Stimulated activated CD4-positive, alpha-beta T cell treated with anti-CD3 and anti-CD28 coated beads, Interleukin-12 subunit alpha, Interleukin-12 subunit beta, amount 100 ng/mL, for 4 hours (primary cell): ENCODE measurements at places on chromosomes 1 and 21.

DNA sequence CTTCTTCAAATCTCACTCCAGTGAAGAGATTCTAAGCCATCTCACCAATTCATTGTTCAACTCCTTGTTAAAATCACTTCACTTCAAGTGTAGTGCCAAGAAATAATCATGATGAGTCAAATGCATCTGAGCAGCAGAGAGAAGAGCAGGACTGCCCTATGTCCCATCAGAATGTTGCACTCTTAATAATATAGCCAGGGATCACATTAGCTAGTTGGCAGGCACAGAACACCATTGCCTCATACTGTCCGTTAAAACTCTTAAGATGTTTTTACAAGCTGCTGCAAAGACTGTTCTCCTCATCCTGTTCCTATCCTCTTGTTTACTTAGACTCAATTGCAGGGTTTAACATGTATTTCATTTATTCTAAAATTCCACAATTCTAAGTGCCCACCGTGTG, 432.9 kb downstream of the PLPP3 start:
- DNase-seq, result no peak

DNA sequence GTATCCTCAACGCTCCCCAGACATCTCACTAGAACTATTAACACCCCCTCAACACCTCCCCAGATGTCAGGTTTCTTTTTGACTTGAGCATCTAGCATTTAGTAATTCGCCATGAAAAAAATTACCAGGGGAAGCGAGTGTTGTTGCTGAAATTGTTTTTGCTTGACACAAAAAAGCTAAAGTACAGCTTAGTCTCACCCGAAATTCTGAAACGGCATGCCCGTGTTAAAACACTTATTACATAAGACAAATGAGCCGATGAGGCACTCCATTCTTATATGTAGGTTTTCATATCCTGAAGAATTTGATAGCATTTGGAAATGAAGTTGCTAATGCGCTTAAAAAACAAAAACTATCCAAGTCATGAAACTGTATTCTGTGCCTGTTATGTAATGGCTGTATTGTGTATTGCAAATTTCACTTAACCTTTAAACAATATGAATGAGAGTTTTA, 1.3 kb upstream of the NRIP1 start:
- DNase-seq, result no peak

DNA sequence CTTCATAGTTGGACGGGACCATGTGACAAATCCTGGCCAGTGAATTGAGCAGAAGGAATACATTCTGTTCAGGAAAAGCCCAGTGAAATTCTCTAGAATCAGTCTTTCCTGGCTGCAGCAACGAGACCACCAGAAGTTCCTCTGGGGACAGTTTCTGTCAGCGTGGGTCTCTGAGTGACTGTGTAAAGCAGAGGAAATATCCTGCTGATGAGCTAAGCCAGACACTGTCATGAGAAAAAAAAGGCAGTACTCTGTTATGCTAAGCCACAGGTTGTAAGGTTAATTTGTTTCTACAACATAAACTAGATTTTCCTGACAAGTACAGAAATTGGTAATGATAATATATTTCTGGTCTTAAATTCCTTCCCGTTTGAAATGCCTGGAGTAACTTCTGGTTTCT, 664.4 kb downstream of the LMO4 start:
- no peak for DNase-seq

DNA sequence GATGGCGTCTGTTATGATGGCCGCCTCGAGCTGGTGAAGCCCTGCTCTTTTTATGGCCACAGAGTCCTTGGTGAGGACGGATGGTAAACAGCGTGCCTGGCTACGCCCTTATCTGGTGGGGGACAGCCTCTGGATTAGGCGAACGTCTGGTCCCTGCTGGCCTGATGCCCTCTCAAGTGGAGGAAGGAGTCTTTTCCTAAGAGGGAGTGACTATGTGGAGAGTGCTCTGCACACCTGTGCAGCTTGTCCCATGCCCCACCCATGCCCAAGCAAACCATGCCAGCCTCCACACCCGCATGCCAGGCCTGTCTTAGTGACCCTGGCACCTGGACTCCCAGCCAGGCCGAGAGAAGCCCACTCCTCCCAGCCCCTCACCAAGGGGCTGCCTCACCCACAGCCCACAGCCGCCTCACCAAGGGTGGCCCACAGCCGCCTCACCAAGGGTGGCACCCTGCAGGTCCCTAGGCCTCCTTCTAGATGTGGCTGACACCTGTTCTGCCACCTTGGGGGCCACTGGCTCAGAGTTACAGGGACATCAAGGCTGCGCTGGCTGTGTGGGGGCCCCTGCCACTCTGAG, 40.2 kb downstream of the WNT9A start:
- no peak for DNase-seq

DNA sequence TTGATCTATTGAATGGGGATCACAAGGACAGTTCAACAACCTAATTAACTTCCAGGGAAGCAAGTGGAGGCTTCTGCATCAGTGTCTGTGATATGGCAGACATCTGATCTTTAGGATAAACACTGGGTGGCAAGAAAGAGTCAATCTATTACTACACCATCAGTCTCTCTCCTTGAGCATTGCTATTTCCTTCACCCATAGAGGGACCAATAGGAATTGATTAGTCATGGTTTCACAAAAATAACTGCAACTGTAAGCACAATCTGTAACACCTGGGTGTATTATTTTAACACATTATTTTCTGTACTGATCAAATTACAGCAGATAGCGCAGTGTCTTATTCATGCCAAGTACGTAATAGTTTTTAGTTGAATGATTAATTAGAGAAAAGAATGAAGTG, 50.3 kb downstream of the USP24 start:
- no peak for DNase-seq

GRCh38 chr1:92655197-92655801, 129.6 kb downstream of the EVI5 start:
- DNase-seq, result no peak

- DNase-seq, result no peak
Observed at GRCh38 chr1:33875862-33876261, 12.0 kb downstream of the HMGB4 start.

DNA sequence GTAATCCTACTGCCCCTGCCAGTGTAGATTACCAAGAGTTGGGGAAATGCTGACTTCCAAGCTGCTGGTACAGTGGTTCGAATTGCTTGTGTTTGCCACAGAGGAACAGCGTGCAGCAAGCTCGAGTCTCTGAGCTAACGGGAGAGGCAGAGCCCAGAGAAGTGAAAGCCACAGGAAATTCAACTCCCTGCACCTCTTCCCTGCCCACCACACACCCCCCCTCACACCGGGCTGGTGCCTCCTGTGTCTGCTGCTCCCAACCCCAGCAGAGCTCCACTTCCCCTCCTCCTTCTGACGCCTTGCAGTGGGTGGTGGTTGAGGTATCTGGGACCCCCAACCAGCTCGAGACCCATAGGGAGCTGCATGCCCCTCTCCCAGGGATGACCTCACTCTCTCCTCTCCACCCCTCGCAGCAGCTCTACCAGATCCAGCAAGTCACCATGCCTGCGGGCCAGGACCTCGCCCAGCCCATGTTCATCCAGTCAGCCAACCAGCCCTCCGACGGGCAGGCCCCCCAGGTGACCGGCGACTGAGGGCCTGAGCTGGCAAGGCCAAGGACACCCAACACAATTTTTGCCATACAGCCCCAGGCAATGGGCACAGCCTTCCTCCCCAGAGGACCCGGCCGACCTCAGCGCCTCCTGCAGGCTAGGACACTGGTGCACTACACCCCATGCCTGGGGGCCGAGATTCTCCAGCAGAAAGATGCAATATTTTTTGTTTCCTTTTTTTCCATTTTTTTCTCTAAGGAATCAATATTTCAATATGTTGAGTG, 13.1 kb upstream of the KCNQ4 start:
- DNase-seq, result no peak

DNA sequence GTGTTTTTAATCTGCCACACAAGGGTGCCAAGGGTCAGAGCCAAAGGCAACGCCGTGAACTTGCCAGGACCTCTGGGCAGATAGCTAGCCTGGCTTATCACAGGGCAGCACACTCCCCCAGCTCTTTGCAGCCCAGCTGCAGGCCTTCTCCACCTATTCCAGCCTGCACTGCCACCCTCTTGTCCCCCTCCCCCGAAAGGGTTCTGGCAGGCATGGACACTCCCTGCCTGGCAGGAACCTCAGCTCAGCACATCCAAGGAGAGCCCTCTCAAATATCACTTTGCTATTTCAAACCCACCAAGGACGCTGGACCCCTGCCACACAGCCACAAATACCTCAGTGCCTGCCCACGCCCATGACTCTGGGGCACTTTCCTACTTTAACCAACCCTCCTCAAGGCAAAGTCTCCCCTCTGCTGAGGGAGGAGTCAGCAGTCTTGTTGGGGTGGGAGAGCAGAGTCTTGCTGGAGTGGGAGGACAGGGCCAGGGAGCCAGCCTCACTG, 9.1 kb downstream of the SSBP3 start:
- DNase-seq, result no peak

- no peak for DNase-seq
Observed at GRCh38 chr1:207034208-207034607, 1.7 kb upstream of the C1orf116 start.

- no peak for DNase-seq
Observed at GRCh38 chr1:96365076-96365475, 356.5 kb upstream of the PTBP2 start.

DNA sequence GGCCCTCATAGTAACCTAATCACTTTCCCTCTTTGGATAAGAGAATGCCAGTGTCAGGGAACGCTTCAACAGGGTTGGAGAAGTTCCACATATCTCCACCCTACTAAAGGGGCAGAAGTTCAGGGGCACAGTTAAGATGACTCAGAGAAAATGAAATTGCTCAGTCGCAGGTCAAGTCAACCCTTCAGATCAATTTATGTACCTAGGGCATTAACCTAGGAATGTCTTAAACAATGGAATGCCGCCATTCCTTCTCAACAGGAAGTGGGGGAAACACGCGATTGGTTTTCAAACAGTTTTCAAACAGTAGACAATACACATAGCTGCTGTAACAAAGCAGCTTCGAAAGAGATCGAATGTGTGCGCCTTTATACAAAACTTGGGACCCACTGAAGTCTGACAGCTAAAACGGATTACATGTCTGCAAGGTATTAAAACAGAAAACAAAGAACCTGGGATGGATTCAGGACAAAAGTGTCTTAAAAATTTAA, 897 bp downstream of the SLC25A24 start:
- no peak for DNase-seq

DNA sequence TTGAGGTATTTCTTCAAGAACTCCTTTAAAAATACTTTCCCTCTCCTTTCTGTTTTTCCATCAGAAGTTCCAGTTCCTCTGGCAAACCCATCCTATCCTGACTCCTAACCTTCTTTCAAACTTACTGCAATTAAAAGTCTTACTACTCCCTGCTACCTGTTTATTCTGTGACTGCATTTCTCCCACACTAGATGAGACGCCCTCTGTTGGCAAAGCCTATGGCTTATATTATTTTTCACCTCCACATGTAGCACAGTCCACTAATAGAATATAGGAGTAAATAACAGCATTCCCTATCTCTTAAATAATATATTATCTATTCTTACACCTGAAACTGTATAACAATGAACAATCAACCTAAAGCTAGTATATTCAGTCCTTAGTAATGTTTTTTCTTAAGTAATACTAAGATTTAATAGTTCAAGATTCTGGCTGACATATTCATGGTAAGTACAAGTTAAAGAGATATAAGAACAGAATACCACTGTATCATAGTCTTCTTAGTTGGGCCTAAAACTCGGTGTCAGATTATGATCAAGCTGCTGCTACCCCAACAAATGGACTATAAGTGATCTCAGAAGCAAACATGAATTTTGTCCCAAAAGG, 54.8 kb downstream of the RAB3GAP2 start:
- no peak for DNase-seq

- no peak for DNase-seq
Observed at GRCh38 chr1:205447457-205448341, 8.1 kb downstream of the BLACAT1 start.

DNA sequence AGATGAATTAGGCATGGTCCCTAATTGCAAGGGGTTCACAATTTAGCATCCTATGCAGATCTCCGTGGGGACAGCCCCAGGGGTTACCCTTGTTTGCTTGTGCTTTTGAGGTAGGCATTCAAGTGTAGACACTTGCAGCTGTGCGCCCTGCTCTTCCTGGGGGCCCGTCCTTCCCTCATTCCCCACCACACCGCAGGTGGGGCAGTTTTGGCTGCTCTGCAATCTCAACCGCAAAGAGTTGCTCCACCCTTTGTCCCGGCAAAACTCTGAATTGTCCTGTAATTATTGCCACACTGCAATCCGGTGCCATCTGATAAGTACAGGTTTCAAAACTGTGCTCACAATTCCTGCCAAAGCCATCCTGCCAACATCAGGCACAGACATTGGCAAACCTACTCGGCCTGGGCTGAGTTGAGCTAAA, 65.4 kb upstream of the LYST start:
- no peak for DNase-seq

DNA sequence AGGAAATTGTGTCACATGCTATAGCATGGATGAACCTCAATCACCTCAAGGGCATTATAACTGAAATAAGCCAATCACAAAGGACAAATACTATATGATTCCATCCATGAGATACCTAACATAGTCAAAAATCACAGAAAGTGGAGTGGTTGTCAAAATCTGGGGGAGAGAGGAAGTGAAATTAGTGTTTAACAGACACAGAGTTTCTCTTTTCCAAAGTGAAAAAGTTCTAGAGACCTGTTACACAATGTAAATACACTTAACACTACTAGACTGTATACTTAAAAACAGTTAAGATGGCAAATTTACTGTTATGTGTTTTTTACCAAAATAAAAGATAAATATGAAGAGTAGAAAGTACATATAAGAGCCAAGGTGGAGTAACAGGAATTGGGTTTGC, 31.8 kb downstream of the ZNF644 start:
- DNase-seq, result no peak

DNA sequence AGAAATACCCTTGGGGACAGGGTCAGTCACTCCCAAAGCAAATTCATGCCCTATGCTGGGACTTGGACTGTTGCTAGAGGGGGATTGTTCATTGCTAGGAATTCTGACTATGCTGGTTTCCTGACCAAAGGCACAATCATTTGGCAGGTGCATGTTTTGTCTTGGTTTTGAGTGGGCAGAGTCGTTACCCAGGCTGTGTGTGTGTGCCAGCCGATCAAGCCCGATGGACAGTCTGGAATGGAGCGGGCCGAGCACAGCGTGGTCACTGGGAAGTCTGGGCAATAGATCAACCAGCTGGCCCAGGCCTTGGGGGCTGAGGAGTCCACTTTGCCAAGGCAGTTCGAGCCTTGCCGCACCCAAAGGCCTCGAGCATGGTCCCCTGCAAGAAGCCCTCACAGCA, 60.9 kb downstream of the HTR6 start:
- DNase-seq, result no peak

DNA sequence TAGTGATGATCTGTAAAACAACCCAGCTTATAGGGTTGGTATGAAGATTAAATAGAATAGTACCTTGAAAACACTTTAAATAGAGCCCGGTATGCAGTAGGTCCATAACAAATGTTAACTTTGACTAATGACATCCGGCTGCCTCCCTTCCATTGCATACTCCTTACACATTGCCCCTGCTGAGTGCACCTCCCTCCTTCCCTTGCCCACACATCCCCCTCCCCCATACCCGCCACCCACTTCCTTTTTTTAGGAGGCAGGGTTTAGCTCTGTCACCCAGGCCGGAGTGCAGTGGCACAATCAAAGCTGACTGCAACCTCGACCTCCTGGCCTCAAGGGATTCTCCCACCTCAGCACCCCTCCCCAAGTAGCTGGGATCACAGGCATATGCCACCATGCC, 24.4 kb upstream of the ZC3H12A start:
- peak; percentile 17 for DNase-seq

GRCh38 chr1:204751883-204752687, 66.5 kb upstream of the LRRN2 start:
- DNase-seq, result no peak
